ENCODE measurements at places on chromosomes 13 and 19.

DNA sequence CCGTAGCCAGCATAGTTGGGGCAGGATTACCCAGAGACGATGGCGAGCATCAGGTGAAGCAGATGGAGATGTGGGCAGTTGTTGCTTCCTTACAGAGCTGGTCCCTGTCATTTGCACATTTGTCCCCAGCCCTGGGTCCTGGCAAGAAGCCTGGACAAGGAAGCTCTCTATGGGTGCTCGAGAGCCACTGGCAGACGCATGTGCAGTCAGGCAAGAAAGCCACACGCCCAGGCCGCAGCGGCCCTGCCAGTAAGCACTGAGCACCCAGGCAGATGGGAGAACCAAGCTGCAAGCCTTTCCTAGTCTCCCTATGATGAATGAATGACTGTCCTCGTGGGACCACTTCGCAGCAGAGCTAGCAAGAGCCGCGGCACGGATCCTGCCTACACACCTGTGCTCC lies 182.8 kb downstream of the FOXO1 start:
- DNase-seq: no peak

GRCh38 chr13:37715606-37716015 lies 117.0 kb upstream of the POSTN start:
- DNase-seq: no peak

GRCh38 chr13:31009166-31009565 lies 76.7 kb downstream of the TEX26 start:
- no peak for DNase-seq

DNA sequence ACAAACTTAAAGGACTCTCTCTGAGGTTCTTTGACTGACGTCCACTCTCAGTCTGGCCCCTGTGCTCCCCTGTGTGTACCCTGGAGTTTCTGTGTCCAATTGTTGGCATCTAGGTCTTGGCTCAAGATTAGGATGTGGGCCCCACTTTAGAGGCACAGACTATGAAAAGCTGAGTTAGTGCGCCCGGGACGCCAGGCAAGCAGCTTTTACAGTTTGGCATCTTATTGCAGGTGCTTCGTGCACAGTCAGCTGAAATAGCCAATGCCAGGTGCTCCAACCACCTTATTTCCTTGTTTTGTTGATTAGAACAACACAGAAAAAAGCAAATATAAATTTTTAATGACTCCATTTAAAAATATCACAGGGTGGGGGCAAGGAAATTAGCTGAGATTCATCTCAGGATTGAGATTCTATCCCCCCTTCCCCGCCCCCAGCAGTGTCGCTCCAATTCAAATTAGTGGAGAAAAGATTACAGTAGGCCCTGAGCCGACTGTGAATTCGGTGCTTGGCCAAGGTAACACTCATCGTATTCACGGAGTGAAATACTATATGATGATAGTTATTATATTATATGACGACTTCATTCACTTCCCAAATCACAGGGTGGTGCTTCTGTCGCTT lies 4.3 kb downstream of the SOX1 start:
- no peak for DNase-seq

DNA sequence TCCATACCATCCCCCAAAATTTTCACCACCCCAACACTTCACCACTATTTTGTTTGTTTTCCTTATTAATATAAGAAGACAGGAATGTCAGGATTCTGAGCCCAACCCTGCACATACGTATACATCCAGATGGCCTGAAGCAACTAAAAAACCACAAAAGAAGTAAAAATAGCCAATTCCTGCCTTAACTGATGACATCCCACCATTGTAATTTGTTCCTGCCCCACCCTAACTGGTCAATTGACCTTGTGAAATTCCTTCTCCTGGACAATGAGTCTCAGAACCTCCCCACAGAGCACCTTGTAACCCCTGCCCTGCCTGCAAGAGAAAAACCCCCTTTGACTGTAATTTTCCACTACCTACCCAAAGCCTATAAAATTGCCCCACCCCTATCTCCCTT lies 132.5 kb downstream of the ZNF675 start:
- no peak for DNase-seq

- no peak for DNase-seq
Measured at GRCh38 chr19:46491975-46492682, 3.5 kb downstream of the PNMA8B start.

DNA sequence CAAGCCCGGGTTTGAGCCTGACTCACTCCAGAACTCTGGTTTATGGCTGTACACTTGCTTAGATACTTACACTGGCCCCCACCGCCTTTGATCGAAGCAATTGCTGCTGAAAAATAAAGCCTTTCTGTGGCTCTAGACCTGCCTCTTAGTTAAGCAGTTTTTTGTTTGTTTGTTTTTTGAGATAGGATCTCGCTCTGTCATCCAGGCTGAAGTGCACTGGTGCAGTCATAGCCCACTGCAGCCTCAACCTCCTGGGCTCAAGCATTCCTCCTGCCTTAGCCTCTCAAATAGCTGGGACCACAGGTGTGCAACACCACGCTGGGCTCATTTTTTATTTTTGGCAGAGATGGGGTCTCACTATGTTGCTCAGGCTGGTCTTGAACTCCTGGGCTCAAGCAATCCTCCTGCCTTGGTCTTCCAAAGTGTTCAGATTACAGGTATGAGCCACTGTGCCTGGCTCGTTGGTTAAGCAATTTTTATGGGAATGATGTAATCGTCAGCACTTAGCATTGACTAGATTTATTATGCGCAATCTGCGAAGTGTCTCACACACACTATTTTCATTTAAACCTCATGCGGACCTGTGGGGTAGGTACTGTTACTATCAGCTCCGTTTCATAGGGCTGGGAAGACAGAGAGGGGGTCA lies 22.2 kb downstream of the PPP2R1A start:
- DNase-seq: no peak

Data from cortex of kidney (tissue), 1 donor.